ENCODE measurements at places on chromosomes 2 and 18. TPM values are rescaled to one million over a fixed set of nuclear protein-coding genes. Genes with fewer than 3 reads are reported as not detected.

DNA sequence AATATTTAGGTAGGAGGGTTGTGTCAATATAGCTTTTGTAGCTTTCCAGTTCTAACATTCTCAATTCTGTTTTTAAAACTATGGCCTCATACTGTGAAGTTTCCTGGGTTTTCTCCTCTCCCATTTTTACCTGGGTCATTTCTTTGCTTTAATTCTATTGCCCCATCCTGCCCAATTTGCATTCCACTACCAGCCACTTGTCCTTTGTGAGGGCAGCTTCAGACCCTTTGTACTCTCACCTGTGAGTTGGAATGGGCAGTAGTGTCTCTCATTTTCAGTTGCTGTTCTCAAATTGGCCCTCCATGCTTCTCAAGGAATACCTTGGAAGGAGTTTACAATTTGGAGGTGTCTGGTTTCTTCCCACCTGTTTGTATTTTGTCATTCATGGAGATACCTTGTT is 108.4 kb downstream of the CAMKMT start:
- DNase-seq: no peak

DNA sequence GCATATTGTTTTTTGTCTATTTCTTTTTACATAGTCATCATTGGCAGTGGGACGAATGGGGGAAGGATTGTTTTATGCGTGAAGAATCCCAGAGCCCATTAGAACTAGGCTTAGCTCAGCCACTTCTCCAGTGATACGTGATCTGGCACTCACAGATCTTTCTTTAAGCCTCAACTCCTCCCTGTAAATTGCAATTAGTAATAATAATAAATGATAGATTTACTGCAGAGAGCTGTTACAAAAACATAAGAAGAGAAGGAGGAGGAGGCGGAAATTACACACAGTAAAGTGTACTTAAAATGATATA is 629.3 kb downstream of the NRXN1 start:
- DNase-seq: no peak

DNA sequence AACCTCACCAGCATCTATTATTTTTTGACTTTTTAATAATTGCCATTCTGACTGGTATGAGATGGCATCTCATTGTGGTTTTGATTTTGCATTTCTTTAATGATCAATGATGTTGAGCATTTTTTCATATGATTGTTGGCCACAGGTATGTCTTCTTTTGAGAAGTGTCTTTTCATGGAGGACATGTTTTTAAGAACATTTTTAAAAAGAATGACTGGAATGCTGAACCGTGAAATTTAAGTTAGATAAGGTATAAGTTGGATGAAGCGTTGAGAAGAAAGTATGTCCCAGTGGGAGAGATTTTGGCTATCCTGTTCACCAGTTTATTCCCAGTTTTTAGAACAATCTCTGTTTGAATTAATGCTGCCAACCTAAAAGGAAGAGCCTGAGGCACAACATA is 365.9 kb downstream of the CELF4 start:
- peak; percentile 65 for DNase-seq

The ZNF892 gene
- 5.9 TPM for total RNA-seq

The TLX2 gene
- total RNA-seq: not detected

- no peak for DNase-seq
Measured at GRCh38 chr18:21602299-21602587, 1.7 kb upstream of the ESCO1 start.

GRCh38 chr2:226932443-226932842 is 96.6 kb downstream of the RHBDD1 start:
- DNase-seq: no peak

The APCDD1 gene
- 5.4 TPM for total RNA-seq

- peak; percentile 23 for DNase-seq
Measured at GRCh38 chr2:124888431-124888830, 863.3 kb downstream of the CNTNAP5 start.

The ZSWIM2 gene
- not detected for total RNA-seq

The SGO2 gene
- total RNA-seq: 4.9 TPM

GRCh38 chr2:128623776-128624761 is 305.4 kb upstream of the HS6ST1 start:
- peak; percentile 95 for DNase-seq

DNA sequence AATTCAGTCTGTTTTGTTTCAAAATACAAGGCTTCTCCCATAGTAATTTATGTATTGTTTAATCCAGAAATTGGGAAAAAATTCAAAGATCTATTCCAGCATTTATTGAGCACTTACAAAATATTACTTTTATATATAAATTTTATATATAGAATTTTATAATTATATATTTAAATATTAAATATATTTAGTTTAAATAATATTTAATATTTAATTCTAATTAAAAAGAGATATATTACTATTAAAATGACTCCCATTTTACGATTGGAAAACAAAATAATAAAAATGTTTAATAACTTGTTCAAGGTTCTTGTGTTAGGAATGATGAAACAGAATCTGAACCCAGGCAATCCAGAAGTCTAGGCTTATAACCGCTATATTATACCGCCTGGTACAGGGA is 40.5 kb upstream of the SESTD1 start:
- no peak for DNase-seq

DNA sequence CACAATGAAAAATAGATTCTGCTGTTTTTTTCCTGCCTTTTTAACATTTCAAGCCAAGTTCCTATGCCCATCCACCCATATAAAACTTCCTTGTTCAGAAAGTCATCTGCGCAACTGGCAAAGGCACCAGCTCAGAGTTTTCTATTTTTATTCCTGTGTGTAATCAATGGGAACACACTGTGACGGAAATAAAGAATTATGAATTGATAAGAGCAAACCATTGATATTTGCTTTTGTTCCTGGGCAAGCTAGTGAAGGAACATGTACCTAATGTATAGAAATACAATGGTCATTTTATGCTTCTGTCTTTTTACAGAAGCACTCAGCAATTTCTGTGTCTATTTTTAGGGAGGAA is 30.8 kb upstream of the AAK1 start:
- DNase-seq: no peak

- no peak for DNase-seq
Measured at GRCh38 chr18:43322132-43322531, 44.8 kb upstream of the SYT4 start.

The MGAT4A gene
- total RNA-seq: 1.2 TPM

The ALPG gene
- 0.27 TPM for total RNA-seq

- no peak for DNase-seq
Measured at GRCh38 chr2:23127465-23127864, 257.5 kb upstream of the KLHL29 start.

DNA sequence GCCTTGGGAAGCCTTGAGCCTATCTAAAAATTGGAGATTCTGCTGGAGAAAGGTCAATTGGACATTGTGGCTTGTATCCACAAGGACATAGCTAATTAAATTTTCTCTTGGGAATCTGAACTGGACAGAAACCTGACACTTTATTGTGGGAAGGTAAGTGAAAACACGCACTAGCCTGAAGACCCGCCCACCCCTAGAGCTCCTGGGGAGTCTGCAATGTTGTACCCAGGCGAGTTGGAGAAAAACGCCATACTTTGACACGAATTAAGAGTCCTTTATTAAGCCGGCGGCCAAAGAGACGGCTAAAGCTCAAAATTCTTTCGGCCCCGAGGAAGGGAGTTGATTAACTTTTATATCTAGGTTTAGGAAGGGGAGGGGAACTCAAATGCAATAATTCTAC is 1.2 kb upstream of the ZNF892 start:
- DNase-seq: no peak

DNA sequence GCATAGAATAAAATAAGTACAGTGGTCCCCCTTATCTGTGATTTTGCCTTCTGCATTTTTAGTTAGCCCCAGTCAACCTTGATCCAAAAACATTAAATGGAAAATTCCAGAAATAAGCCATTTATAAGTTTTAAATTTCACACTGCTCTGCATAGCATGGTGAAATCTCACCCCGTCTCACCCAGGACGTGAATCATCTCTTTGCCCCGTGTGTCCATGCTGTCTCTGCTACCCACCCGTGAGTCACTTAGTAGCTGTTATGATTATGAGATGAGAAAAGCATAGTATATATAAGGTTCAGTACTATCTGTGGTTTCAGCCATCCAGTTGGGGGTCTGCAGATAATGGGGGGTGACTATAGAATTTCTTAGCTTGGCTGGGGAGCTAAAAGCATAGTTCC is 67.3 kb downstream of the RHBDD1 start:
- DNase-seq: peak; percentile 82

The HSPD1 gene
- total RNA-seq: 292 TPM

The MPP4 gene
- 2.9 TPM for total RNA-seq

- DNase-seq: peak; percentile 16
Measured at GRCh38 chr18:29874519-29875098, 1167.9 kb downstream of the DSC3 start.

- no peak for DNase-seq
Measured at GRCh38 chr2:200533754-200534153, 7.7 kb downstream of the SGO2 start.

The TDRD15 gene
- total RNA-seq: not detected

GRCh38 chr18:42606886-42607495 is 508.5 kb downstream of the RIT2 start:
- no peak for DNase-seq

The ASPRV1 gene
- 0.26 TPM for total RNA-seq

The POU3F3 gene
- total RNA-seq: 0.09 TPM

GRCh38 chr18:42745171-42745570 is 370.3 kb downstream of the RIT2 start:
- no peak for DNase-seq

DNA sequence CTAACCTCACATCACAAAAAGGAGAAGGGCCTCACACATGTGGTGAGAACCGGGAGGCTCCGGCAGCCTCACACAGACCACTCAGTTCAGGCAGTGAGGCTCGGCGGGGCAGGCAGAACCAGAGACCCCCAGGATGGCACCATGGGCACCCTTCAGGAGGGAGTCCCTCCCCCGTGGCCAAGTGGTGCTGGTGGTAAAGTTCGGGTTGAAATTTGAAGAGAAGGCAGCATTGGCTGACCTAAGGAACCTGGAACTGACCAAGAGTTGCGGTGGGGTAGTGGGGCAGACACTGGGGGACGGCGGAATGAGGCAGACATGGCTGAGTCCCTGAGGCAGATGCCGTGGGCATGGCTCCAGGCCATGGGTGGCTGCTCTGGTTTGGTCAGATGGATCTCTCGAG is 239.3 kb upstream of the MYT1L start:
- DNase-seq: no peak

The IL36B gene
- total RNA-seq: not detected

DNA sequence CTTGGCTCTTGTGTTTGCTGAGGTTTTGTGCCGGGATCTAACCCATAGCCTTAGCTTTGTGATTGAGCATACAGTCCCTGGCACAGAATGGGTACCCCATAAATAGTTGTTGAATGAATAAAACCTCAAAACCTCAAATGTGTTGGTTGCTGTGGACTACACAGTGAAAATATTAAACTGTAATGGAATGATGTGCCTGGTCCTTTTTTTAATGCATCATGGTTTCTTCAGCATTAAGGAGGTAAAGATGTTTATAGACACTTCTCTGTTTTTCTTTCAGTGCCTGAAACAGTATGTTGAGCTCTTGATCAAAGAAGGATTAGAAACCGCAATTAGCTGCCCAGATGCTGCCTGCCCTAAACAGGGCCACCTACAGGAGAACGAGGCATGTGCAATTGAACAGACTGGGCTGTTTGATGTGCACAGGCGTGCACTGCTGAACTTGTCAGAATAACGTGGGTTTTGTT is 97.0 kb downstream of the RNF144A start:
- DNase-seq: peak; percentile 75

GRCh38 chr2:239278941-239279365 is 121.9 kb downstream of the HDAC4 start:
- DNase-seq: peak; percentile 36

DNA sequence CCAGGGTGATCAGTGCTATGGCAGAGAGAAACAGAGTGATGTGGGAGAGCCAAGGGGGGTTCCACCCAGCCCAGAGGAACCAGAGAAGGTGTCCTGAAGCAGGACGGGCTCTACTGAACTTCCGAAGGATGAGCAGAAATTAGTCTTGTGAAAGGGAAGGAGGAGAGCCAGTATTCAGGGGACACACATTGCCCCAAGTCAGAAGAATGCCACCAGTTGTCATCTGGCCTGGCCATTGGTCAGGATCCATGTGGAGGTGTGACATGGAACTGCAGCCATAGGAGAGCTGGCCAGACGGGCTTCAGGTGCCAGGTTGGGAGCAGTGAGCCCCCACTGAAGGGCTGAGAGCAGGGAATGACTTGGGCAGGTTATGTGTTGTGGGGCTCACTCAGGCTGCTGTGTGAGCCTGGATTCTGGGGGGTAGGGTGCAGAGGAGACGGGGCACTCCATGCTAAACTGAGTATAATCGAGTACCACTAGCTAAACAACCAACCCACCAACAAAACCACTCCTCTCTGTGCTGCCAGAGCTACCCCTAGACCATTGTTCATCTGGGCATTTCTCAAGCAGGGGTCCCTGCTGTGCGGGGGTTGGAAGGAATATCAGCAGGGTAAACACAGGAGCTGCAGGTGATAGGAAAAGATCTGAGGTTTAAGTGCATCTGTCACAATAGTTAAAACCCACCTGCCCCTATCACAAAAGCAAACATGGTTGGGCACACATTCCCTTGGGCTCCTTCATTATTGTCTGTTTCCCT is 25.3 kb downstream of the MARCO start:
- no peak for DNase-seq

DNA sequence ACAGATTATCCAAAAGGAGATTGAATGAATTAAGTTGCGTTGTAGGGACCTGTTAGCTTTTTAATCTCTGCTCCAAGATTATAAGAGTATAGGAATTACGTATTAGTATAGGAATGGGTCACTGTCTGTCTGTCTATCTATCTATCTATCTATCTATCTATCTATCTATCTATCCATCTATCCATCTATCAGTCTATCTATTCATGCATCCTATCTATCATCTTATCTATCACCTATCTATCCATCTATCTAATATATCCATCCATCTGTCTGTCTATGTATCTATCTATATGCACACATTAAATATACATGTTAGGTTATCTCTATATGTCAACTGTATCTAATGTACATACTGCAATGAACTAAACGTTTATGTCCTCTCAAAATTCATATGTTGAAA is 255.8 kb downstream of the LPIN1 start:
- DNase-seq: no peak

The CFAP221 gene
- total RNA-seq: 0.29 TPM

DNA sequence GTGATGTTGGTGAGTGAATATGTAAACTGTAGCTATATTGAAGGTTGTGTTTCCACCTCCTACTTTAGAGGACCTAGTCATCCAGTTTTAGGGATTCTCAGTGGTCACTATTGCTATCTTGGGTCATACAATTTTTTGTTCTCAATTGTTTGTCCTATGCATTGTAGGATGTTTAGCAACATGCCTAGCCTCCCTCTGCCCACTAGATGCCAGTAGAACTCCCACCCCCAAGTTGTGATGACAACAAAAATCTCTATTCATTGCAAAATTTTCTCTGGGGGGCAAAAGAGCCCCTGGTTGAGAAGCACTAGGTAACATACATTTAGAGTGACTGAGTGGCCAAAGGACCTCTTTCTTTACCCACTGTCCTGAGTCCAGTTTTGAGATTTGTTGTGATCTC is 87.3 kb downstream of the LRRTM4 start:
- DNase-seq: no peak

The CGREF1 gene
- total RNA-seq: 1.8 TPM

GRCh38 chr2:21039080-21039556 is 4.8 kb downstream of the APOB start:
- no peak for DNase-seq

The NTSR2 gene
- total RNA-seq: not detected

- peak; percentile 55 for DNase-seq
Measured at GRCh38 chr2:133157141-133157540, 411.1 kb downstream of the NCKAP5 start.

Measured in astrocyte (in vitro differentiated cells and primary cell).